Activated T-cell treated with anti-CD3 and anti-CD28 coated beads, Interleukin-2, amount 50 U/mL, for 1 hour (primary cell): ENCODE measurements at places on chromosomes 5 and 9.

- DNase-seq, result no peak
Measured at GRCh38 chr9:16873126-16873802, 2.8 kb upstream of the BNC2 start.

DNA sequence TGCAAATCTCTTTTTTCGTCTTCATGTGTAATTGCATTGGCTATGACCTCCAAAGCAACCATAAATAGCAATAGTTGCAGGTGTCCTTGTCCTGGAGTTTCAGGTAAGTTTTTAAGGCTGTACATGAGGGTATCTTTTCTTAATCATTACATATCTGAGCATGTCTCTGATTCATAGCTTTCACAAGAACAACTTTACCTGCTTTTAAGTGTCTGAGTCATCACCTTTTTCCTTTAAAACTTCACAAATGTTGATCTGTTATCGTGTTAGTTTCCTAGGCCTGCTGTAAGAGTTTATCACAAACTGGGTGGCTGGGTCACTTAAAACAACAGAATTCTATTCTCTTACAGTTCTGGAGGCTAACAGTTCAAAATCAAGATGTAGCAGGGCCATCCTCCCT is 13.8 kb downstream of the GARNL3 start:
- DNase-seq, result no peak

DNA sequence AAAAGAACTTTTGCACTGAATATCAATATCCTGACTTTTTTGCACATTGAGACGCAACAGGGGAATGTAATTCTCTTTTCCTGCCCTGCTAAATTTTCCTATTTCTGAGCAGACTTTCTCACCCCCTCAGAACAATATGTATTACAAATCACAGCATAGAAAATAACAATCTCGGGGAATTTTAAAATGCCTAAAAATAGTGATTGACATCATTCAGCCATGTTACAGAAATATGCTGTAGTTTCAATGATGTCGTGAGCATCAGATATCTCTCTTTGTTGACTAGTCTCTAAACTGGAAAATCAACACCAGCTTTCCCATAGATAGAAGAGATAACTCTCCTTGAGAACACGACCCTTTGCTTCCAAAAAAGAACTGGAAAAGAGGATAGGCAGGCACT is 166.7 kb downstream of the ZDHHC21 start:
- DNase-seq, result no peak

GRCh38 chr5:77633709-77634108 is 4.8 kb downstream of the OTP start:
- no peak for DNase-seq

DNA sequence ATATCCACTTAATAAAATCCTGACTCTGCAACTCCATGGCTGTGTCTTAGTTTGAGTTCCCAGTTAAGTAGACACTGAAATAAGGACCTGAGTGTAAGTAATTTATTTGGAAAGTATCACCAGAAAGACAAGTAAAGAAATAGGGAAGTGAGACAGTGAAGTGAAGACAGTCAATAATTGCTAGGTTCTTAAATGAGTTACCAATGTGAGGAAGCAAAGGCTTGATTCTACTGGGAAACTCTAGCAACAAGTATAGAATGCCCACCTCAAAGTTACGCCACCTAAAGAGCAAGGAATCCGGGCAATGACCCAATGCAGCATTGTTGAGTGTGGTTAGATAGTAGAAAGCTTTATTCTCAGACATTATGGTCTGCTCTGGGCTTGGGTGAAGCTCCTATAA is 383.9 kb downstream of the TLR4 start:
- no peak for DNase-seq

DNA sequence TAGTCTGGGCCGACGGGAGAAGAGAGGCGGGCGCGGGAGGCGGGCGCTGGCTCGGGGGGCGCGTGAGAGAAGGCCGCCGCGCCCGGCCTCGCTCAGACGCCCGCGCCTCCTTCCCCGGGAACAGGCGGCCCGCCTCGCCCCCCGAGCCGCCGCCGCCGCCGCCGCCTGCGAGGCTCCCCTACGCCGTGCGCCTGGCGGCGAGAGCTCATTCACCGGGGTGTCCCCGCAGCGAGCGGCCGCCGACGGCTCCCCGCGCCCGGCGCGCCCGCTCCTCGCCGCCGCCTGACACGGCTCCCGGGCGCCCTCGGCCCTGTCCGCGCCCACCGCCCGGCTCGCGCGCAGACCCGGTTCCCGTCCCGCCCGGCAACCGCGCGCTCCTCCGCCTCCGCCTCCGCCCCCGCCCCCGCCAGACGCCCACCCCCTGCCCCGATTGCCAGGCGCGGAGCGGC is at the start of gene GNAQ:
GNAQ (minus strand) TSS at position 368 of the 449 bp plus-strand sequence. CDS start 576 bp downstream, outside the sequence.
- peak; percentile 76 for DNase-seq

DNA sequence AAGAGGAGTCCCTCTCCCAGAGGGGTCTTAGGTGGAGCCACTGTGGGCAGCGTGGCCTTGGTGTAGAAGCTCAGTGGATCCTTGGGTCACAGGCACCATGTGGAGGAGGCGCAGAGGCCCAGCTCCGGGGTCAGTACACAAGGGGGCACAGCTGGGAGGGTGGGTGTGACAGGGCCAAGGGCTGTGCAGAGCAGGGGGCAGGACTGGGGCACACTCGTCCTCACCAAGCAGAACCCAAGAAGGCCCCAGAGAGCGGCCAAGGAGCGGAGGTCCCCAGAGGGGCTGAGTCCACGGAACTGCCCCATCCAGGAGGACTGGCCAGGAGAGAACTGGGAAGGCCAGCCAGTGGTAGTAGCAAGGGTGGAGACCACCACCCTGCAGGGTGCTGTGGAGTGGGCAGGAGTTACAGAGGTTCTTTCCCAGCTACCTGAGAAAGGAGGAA is 2.5 kb upstream of the LPCAT1 start:
- DNase-seq, result peak; percentile 15

DNA sequence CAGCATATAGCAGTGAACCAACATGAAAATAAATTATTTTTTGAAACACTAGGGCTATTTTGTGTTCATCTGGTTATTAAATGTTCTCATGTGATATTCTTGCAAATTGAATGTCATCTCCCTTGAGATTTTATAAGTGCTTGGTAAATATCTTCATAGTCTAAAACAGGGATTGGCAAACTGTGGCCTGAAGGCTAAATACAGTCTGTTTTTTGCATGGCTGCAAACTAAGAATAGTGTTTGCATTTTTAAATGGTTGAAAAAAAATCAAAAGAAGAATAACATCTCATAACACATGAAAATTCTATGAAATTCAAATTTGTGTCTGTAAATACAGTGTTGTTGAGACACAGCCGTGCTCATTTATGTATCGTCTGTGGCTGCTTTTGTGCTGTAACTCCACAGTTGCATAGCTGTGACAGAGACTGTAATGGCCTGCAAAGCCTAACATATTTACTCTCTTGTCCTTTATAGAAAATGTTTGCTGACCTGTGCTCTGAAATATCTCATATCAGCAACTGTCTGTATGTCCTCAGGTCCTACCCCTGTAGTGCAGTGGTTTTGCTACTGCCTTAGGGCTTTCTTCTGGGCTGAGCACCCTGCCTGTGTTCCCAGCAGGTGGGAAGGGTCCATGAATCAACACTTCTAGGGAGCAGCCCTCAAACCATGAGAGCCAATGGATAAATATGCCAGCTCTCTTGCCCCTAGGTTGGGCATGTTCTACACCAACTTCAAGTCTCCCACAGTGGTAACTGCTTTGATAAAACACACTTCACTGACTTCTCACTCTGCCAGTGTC is 41.7 kb upstream of the ARRDC3 start:
- no peak for DNase-seq

- DNase-seq, result no peak
Measured at GRCh38 chr9:28014212-28014611, 440.9 kb upstream of the C9orf72 start.

DNA sequence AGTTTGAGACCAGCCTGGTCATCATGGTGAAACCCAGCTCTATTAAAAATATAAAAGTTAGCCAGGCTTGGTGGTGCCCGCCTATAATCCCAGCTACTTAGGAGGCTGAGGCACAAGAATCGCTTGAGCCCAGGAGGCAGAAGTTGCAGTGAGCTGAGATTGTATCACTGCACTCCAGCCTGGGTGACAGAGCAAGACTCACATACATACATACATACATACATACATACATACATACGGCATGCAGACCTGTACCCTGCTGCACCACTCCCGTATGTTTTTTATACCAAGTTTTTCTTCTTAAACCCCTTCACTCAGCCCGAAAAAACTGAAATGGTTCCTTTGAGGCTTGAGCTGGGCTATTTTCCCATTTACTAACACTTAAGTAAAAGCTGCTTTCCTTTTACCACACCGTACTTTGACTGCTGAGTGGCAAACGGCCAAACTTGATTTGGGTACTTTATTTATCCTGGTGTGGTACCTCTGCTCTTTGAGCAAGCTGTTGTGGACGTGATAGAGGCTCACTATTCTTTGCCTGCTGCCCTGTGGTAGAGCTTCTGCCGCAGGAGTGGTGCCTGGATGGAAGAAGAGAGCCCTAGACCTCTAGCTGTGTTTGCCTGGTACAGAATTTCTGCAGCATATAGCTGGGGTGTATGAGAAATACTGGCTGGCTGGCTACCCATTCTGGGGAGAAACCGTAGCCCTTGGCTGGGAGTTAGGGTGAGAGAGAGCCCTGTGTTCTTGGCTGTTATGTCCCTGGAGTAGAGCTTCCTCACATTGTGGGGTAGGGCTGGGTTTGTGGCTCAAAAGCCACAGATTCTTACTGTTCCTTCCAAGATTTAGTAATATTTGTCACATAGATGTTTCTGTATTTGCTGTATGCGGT is 19.4 kb downstream of the IPO11 start:
- DNase-seq, result no peak

GRCh38 chr9:109254317-109254716 is 66.5 kb downstream of the EPB41L4B start:
- DNase-seq, result no peak
